Sigmoid colon (tissue), 7 donors: ENCODE measurements at places on chromosomes 4 and X. TPM values are rescaled to one million over a fixed set of nuclear protein-coding genes. Genes with fewer than 3 reads are reported as not detected.

GRCh38 chrX:1465286-1466231 lies 12.8 kb upstream of the ASMTL start:
- peaks cover 60% of the 10 kb centered on the region for H3K27me3 ChIP-seq
- DNase-seq: peak; percentile 57
- H3K4me1 ChIP-seq: no peaks in the 10 kb centered on the region
- H3K36me3 ChIP-seq: no peaks in the 10 kb centered on the region
- no peak overlapping the region for H3K27ac ChIP-seq

The NEK1 gene
- total RNA-seq: 16.4 TPM

GRCh38 chrX:42615161-42615563 lies 162.8 kb downstream of the PPP1R2C start:
- H3K27me3 ChIP-seq: no peaks in the 10 kb centered on the region
- no peak overlapping the region for H3K27ac ChIP-seq
- H3K4me3 ChIP-seq: no peak overlapping the region
- H3K36me3 ChIP-seq: no peaks in the 10 kb centered on the region

- no peaks in the 10 kb centered on the region for H3K4me1 ChIP-seq
- no peaks in the 10 kb centered on the region for H3K27me3 ChIP-seq
- no peak overlapping the region for H3K4me3 ChIP-seq
- DNase-seq: no peak
- H3K27ac ChIP-seq: no peak overlapping the region
- no peaks in the 10 kb centered on the region for H3K36me3 ChIP-seq
Observed at GRCh38 chrX:103475381-103475780, 43.9 kb downstream of the RAB40A start.

GRCh38 chr4:23969635-23970145 lies 79.8 kb upstream of the PPARGC1A start:
- H3K4me3 ChIP-seq: no peak overlapping the region
- no peak for DNase-seq
- no peaks in the 10 kb centered on the region for H3K27me3 ChIP-seq
- no peaks in the 10 kb centered on the region for H3K4me1 ChIP-seq
- H3K27ac ChIP-seq: no peak overlapping the region
- H3K36me3 ChIP-seq: no peaks in the 10 kb centered on the region

DNA sequence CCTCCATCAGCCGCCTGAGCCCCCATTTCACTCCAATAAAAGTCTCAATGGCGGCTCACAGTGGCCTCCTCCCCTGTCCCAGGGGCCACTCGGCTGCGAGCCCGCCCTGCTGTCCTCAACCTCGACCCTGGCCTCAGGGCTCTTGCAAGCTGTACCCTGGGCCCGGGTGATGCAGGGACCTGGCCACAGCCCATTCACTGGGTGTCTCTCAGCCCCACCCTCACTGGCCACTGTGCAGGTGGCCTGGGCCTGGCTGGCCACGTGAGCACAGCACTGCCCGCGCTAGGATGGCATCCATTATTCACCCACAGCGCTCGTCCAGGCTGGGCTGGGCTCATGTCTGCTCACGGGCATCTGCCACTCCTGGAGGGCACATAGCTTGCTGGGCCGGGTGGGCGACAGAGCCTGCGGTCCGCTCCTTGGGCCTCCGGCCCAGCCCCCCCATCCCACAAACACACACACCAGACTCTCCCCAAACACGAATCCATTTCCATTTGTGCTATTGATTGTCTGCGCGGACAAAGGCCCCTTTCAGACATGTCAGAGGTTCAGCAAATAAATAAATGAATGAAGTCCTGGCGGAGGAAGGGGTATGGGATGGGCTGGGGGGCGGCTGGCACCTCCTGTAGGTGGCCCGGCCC lies 16.5 kb upstream of the FGFR3 start:
- no peaks in the 10 kb centered on the region for H3K4me1 ChIP-seq
- no peaks in the 10 kb centered on the region for H3K27me3 ChIP-seq
- no peak overlapping the region for H3K4me3 ChIP-seq
- no peaks in the 10 kb centered on the region for H3K36me3 ChIP-seq

The GPRASP1 gene
- total RNA-seq: 28.6 TPM

GRCh38 chrX:149286940-149287349 lies 218.2 kb downstream of the IDS start:
- no peak overlapping the region for H3K27ac ChIP-seq
- no peaks in the 10 kb centered on the region for H3K4me1 ChIP-seq
- H3K27me3 ChIP-seq: no peaks in the 10 kb centered on the region
- no peak overlapping the region for H3K4me3 ChIP-seq
- DNase-seq: no peak

DNA sequence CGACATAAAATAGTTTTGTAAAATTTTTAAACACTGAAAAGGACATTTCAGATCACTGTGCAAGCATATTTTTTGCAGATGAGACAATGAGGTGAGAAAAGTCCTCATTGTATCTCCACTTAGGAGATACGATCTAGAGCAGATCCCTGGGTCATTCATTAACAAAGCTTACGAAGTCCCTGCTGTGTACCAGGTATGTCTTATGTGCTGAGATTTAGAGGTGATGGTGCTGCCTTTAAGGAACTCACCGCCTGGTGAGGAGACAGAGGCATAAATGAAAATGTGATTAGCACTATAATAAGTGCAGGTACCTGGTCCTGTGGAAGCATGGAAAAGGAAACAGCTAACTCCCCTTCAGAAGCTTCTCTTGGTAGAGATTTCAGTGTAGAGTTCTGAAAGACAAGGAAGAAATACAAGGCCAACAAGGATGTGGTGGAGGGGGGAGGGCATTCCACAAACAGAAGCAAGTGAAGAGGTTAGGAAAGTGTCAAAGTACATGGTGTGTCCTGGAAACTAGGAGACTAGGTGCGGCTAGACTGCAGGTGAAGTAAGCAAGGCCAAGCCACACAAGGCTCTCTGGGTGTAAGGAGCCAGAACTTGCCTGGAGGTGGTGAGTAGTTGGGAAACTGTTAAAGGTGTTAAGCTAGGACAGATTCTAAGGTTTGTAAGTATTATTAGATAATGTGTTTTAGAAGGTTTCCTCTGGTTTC lies 1.5 kb upstream of the NDNF start:
- no peak for DNase-seq
- no peaks in the 10 kb centered on the region for H3K36me3 ChIP-seq
- no peak overlapping the region for H3K4me3 ChIP-seq
- H3K27ac ChIP-seq: no peak overlapping the region
- H3K4me1 ChIP-seq: no peaks in the 10 kb centered on the region
- H3K27me3 ChIP-seq: no peaks in the 10 kb centered on the region

DNA sequence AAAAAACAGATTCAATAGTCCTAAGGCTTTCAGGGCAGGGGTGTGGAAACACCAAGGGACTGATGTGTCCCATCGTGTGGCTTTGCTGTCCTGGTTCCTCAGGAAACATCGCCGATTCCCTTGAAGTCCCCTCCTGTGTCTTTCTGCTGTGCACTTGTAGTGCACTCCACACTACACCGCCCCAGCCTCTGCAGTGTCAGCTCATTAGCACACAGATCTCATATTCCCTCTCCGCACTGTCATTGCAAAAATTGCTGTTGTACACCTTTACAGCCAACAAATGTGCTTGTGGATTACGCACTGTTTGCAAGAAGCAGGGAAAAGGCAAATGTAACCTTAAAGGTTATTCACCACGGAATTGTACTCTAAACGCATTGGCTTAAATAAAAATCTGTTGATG lies 5.3 kb downstream of the GRIA3 start:
- no peak overlapping the region for H3K27ac ChIP-seq
- H3K36me3 ChIP-seq: no peaks in the 10 kb centered on the region
- H3K4me3 ChIP-seq: no peak overlapping the region
- no peak for DNase-seq

The STPG2 gene
- total RNA-seq: not detected

The XKRX gene
- not detected for total RNA-seq

GRCh38 chrX:48468693-48469691 lies 1.1 kb downstream of the SLC38A5 start:
- peak overlapping the region; percentile 28 for H3K4me3 ChIP-seq
- H3K4me1 ChIP-seq: no peaks in the 10 kb centered on the region
- H3K27ac ChIP-seq: no peak overlapping the region
- DNase-seq: peak; percentile 52
- no peaks in the 10 kb centered on the region for H3K27me3 ChIP-seq

- no peak overlapping the region for H3K27ac ChIP-seq
- H3K4me3 ChIP-seq: no peak overlapping the region
- H3K27me3 ChIP-seq: no peaks in the 10 kb centered on the region
Observed at GRCh38 chrX:12278151-12278550, 139.9 kb downstream of the FRMPD4 start.

DNA sequence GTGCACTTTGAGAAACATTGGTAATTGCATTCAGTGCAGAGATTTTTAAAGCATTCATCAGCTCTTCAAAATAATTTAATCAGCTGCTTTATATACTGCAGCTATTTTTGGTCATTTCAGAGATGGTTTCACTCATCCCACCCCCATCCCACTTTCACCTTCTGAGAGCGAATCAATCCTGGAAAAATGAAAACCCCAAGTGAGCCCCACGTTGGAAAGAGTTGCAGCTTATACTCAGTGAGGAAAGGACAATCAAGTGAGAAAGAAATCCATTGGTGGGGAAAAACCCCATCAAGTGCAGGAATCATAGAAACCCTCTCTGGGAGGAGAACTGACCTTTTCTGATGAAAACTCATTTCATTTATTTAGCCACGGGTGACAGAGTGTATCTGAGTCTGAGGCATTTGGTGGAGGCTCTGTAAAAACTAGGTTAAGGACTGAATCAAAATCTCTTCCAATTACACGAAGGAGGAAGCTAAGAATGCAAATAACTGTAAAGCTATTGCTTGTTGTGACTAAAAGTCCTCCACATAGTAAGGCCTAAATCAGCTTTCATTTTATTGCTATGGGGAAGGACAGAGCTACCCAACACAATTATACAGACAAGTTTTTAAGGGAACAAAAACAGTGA lies 240.4 kb upstream of the PGRMC2 start:
- H3K4me1 ChIP-seq: peaks cover 38% of the 10 kb centered on the region
- H3K36me3 ChIP-seq: no peaks in the 10 kb centered on the region
- no peak for DNase-seq
- H3K27me3 ChIP-seq: no peaks in the 10 kb centered on the region
- H3K4me3 ChIP-seq: no peak overlapping the region

GRCh38 chr4:96599752-96600151 lies 759.9 kb downstream of the PDHA2 start:
- no peaks in the 10 kb centered on the region for H3K4me1 ChIP-seq
- H3K27me3 ChIP-seq: no peaks in the 10 kb centered on the region
- no peak for DNase-seq
- no peaks in the 10 kb centered on the region for H3K36me3 ChIP-seq

The CNKSR2 gene
- 3.3 TPM for total RNA-seq

GRCh38 chr4:84966382-84967242 lies at the start of gene WDFY3:
WDFY3 (minus strand) TSS chr4:84966690; CDS start chr4:84860591, 106,099 bp downstream.
- peaks cover 17% of the 10 kb centered on the region for H3K4me1 ChIP-seq
- H3K36me3 ChIP-seq: no peaks in the 10 kb centered on the region
- peak; percentile 94 for DNase-seq
- H3K27me3 ChIP-seq: no peaks in the 10 kb centered on the region
- H3K27ac ChIP-seq: peak within 1 kb of the TSS; percentile 97

The SLC7A11 gene
- total RNA-seq: under 0.01 TPM
